ENCODE measurements at places on chromosomes 3 and 15.

DNA sequence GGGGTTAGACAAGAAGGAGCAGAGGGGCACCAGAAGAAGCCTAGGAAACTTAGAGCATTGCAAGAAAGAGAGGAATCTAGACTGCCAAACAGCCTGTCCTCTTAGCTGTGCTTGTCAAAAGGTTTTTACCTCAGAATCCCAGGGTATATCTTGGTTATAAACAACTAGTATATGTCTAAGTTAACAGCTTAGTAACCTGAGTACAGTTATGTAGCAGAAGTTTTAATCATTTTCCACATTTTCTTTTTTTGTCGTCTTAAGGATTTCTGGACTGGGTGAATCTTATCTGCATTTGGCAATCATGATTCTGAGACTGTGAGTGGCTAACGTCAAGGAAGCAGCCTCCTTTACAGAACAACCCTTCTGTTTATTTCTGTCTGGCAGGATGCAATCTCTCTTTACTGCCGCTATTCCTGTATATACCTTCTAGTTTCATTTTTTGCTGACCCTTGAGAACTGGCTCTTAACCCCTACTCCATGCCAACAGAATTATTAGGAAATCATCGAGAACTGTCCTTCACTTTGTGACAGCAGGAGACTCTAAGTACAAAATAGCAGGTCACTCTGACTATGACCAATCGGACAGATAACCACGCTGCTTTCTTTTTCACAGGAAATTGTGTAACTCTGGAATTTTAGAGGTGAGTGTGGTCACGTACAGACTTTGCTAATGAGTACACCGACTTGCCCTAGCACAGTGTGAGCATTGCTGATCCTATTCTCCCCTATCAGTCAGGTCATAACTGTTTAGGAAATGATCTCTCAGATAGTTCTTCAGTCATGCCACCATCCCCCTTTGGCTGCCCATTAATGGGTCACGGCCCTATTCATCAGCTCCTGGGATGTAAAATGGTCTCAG lies 3.3 kb upstream of the CP start:
- peak; percentile 9 for DNase-seq

- DNase-seq = no peak
Measured at GRCh38 chr3:9800529-9800928, 7.6 kb downstream of the ARPC4 start.

DNA sequence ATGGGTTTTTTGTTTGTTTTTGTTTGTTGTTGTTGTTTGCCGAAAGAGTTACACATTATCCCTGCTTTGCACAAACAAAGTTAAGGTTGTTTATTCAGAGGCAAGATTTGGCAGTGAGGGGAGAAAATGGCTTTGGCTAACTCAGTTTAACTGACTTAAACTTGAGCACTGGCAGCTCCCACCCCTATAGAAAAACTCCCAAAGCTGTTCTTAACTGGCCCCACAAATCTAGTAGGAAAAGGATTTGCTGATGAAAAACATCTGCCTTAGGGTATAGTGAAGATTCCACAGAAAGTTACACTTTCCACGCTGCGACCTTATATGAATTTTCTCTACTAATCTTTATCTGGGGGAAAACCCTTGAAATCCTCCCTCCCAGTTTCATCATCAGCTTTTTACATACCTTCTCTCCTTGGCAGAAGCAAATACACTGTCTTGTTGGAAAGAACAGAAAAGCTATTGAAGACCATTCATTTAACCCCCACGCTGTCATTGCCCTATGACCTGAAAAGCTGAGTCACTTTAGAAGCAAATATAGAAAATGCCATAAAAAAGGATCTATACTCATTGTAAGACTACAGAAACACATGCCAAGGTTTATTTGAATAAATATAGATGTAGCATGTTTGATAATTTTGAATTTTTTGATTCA lies 551.7 kb downstream of the NR2F2 start:
- no peak for DNase-seq

DNA sequence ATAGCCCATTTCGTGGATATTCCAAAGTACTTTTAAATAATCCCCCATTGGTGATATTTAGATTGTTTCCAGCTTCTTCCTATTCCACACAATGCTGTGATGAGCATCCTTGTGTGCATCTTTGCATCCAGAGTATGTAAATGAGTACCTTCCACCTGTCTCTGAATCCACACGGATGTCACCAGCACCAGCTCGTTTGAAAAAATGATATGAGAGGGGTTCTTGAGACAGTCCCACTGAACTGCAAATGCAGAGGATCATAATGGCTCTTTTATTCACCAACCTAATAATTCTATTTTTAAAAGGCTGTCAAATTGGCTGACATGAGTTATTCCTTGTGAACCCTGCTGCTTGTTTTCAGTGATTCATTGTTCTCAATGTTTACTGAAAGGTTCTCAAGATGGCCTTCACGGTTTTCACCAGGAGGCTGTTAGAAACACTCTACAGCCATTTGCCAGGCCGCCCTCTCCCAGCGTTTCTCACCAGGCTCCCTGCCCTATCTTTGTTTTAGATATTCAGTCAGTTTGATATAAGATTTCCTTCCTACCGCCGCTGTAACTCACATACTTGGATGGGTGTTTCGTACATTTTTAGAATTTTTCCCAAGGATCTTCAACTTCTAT lies 96.7 kb upstream of the PTPRG start:
- no peak for DNase-seq

GRCh38 chr15:42729409-42729808 lies 7.5 kb downstream of the CDAN1 start:
- DNase-seq = no peak

- DNase-seq = no peak
Measured at GRCh38 chr3:153372326-153372725, 210.3 kb downstream of the RAP2B start.

- DNase-seq = no peak
Measured at GRCh38 chr15:80568298-80568697, 126.8 kb upstream of the ABHD17C start.

- DNase-seq = peak; percentile 99
Measured at GRCh38 chr3:141311496-141312353, 56.6 kb upstream of the ZBTB38 start.

Data from stimulated activated CD4-positive, alpha-beta T cell treated with anti-CD3 and anti-CD28 coated beads, Interleukin-12 subunit alpha, Interleukin-12 subunit beta, amount 100 ng/mL, for 48 hours (primary cell).